ENCODE measurements at places on chromosomes 5 and 9. TPM values are rescaled to one million over a fixed set of nuclear protein-coding genes. Genes with fewer than 3 reads are reported as not detected.

The RNF130 gene
- total RNA-seq = 56.7 TPM

The PLPPR1 gene
- not detected for total RNA-seq

The CTSV gene
- total RNA-seq = 2.1 TPM

The DMRT3 gene
- not detected for total RNA-seq

The SLIT3 gene
- total RNA-seq = 3.4 TPM

The PTGES gene
- total RNA-seq = 47.7 TPM
